Mucosa of descending colon (tissue), 3 donors: ENCODE measurements at places on chromosomes 11 and 22. TPM values are rescaled to one million over a fixed set of nuclear protein-coding genes. Genes with fewer than 3 reads are reported as not detected.

LMNTD2 gene
- total RNA-seq = 5.4 TPM

CREB3L1 gene
- 108 TPM for total RNA-seq

WBP2NL gene
- total RNA-seq = 3.7 TPM

CELSR1 gene
- total RNA-seq = 2.5 TPM

GLYATL1 gene
- total RNA-seq = not detected

ETS1 gene
- total RNA-seq = 41.2 TPM

SLC5A1 gene
- total RNA-seq = 25.8 TPM

GNG3 gene
- 0.92 TPM for total RNA-seq

TPST2 gene
- 9.2 TPM for total RNA-seq

CRYAB gene
- total RNA-seq = 13.8 TPM

TESMIN gene
- total RNA-seq = 4.8 TPM

OR10V1 gene
- not detected for total RNA-seq

SNX32 gene
- total RNA-seq = 9.4 TPM

B3GAT1 gene
- 0.09 TPM for total RNA-seq

KRTAP5-2 gene
- total RNA-seq = not detected

DDX10 gene
- total RNA-seq = 17.3 TPM

GRCh38 chr22:19666673-19667593 lies 47.4 kb upstream of the SEPTIN5 start:
- no peak for DNase-seq

- DNase-seq = no peak
Measured at GRCh38 chr11:93727985-93728791, 13.1 kb downstream of the TAF1D start.

DNA sequence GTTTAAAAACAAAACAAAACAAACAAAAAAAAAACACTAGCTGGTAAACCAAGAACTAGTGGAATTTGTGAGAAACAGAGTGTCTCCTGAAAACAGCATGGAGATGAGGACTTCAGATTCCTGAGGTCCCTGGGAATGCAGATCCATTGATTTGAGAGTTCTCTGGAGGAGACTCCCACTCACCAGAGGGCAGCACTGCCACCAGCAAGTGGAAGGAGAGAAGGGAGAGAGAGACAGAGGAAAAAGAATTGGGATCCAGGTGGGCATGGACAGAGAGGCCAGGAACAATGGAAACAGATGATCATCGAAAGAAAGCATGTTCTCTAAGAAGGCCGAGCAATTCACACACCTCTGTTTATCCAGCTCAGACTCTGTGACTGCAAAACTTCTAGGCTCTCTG lies 31.8 kb downstream of the ETS1 start:
- DNase-seq = peak; percentile 40

DNA sequence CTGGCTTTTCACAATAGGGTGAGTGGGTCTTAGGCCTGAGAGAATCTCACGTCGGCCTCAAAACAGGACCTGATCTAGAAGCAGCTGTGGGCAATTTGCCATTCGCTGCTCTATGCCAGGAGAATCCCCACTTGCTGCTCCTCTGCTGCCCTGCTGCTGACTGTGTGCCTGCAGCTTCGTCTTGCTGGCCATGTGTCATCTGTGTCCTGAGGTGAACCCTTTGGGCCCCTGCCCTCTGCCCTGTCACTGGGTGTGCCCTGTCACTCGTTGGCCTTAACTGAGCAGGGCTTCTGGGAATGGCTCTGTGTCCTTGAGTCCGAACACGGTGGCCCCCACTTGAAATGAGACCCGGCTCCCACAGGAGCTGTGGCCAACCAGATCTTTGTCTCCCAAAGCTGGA lies 6.2 kb downstream of the NAA40 start:
- DNase-seq = no peak

GRCh38 chr22:24010018-24010391 lies 1.1 kb upstream of the CABIN1 start:
- no peak for DNase-seq

DNA sequence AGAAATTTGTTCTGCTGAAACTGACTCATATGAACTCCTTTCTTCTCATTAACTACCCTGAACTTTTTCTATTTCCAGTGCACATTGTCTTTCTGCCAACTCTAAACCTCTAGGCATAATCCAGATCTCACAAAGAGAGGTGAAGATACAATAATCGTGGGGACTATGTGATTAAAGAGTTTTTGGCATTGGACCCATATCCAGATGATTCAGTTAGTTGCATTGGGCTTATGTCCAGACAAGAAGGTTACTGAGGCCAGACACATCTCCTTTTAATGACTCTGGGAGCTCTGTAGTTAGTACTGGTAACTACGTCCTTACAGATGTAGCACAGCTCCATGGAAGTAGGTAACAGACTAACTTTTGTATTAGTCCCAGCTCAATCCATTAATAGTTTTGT lies 273.0 kb downstream of the CASP12 start:
- no peak for DNase-seq

GRCh38 chr11:71991494-71991893 lies 7.2 kb upstream of the IL18BP start:
- no peak for DNase-seq

GRCh38 chr11:61593151-61593550 lies 12.3 kb upstream of the SYT7 start:
- DNase-seq = no peak

- peak; percentile 74 for DNase-seq
Measured at GRCh38 chr11:34274712-34275398, 83.0 kb downstream of the ABTB2 start.

DNA sequence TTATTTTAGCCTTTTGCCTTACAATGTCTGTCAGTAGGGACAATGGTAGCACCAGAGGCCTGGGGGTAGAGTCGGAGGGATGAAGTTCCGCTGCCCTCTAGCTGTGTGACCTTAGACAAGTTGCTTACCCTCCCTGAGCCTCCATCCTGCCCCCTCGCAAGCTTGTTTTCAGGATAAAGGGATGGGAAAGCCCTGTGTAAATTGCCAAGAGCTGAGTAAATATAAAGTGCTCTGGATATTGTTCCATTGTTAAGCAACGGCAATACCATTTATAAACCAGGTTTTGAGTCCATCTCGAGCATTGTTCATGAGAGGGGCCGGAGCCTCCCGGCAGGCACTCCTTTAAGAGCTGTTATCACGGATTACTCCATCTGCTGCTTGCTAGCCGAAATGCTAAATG lies 72.9 kb downstream of the ZBTB16 start:
- DNase-seq = no peak

GRCh38 chr11:121618516-121618915 lies 165.7 kb upstream of the SORL1-AS1 start:
- no peak for DNase-seq

DNA sequence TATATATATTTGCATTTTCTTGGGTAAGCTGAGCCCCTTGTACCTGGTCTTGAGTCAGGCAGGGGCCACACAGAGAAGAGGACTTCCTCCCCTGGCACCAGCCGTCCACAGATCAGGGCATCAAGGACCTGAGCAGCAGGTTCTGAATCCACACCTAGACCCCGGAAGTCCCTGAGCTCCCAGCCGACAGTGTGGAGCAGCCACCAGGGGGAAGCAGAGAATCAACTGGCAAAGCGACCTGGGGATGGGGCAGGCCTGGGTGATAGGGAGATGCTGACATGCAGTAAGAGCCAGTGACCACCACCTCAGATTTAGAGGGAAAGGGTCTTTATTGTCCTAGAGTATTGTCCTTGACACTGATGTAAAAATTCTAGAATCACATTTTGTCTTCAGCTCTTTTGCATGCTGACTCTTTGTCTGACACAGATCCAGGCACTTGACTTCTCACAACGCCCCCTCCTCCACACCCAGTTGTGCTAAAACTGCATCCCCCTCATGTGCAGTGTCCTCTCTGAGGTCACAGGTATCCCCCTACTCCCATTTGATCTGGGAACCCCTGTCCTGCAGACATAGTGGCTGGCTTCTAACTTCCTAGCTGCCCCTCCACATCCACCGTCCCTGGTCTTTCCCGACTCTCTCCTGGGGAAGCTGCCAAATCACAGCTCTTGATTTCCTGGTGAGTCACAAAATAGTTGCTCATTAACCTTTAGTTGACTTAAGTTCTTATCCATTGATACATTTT lies 109.3 kb downstream of the GGTLC2 start:
- peak; percentile 82 for DNase-seq

GRCh38 chr11:63609536-63609935 lies 4.7 kb downstream of the PLAAT3 start:
- DNase-seq = peak; percentile 71

GRCh38 chr11:1401656-1402221 lies 12.0 kb downstream of the BRSK2 start:
- peak; percentile 79 for DNase-seq

DNA sequence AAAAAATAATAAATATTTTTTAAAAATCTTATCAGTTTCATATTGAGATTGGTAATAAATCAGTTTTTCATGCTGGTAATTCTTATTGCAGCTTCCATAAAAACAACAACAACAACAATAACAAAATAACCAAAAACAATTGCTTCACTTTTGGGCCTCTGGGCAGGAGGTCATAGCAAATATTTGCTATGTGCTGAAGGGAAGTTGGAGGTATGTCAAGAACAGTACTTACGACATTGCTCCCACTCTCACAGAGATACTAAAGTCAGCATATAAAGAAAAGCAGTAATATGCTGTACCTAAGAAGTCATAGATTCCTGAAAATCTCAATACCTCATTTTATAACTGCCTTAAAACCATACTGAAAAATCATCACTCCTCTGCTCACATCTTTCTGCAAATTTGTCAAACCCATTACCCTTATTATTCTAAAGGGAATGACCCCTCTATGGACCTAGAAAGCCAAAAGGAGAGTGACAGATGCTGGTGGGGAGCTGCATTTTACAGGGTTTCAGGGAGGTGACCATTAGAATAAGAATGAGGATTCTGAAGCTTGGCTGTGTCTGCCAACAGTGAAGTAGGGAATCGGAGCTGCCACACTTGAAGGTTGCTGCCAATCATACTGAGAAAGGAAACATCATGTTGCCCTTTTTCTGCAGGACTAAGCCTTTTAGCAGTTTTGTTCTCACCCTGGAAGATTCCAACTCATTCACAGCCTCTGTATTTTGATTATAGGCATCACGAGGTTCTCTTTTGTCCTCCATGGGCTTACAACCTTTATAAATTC lies 742.9 kb downstream of the LRRC4C start:
- no peak for DNase-seq

DNA sequence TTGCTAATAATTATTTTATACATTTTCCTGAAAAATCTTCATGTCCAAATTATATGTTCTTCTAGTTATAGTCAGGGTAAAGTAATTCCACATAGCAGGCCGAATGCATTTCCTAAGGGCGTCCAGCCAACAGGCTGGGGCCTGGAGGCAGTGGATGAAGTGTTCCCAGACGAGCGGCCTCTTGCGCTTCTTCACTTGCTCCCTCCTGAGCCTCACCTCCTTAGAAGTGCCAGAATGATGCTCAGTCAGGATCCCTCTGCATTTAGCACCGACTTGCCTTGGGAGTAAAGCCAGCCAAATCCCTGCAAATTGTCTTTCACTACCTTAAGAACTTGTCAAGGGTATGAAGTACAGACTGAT lies 1.5 kb downstream of the OLFML1 start:
- DNase-seq = no peak

DNA sequence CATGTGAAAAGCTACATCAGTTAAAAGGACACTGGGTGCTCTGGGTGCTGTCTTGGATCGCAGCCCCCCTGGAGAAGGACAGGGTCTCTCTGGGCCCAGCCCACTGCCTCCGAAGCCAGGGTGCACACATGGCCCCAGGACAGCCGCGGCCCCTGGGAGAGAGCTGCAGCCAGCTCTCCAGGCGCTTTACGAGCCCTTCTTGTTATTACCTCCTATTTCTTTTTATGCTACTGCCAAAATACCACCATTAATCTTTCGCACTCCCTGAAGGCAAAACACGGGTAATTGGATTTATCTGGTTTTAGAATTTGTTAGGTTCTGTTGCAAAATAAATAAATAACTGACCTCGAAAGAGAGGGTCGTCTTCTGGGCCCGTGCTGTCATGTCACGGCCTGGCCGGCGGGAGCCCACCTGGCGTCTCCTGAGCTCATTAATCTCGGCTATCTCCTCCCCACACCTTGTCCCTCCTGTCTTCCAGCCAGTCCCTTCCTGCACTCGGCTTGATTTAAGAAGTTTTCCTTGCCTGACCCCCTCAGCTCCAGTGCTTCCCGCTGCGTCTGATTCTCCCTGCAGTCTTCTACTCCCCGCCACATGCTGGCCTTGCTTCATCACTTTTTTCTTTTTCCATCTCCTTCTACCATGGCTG lies 611.7 kb downstream of the OPCML start:
- DNase-seq = no peak

- DNase-seq = no peak
Measured at GRCh38 chr22:25763239-25763777, 21.3 kb downstream of the MYO18B start.

GRCh38 chr22:30296324-30296723 lies 7.0 kb upstream of the CASTOR1 start:
- no peak for DNase-seq

DNA sequence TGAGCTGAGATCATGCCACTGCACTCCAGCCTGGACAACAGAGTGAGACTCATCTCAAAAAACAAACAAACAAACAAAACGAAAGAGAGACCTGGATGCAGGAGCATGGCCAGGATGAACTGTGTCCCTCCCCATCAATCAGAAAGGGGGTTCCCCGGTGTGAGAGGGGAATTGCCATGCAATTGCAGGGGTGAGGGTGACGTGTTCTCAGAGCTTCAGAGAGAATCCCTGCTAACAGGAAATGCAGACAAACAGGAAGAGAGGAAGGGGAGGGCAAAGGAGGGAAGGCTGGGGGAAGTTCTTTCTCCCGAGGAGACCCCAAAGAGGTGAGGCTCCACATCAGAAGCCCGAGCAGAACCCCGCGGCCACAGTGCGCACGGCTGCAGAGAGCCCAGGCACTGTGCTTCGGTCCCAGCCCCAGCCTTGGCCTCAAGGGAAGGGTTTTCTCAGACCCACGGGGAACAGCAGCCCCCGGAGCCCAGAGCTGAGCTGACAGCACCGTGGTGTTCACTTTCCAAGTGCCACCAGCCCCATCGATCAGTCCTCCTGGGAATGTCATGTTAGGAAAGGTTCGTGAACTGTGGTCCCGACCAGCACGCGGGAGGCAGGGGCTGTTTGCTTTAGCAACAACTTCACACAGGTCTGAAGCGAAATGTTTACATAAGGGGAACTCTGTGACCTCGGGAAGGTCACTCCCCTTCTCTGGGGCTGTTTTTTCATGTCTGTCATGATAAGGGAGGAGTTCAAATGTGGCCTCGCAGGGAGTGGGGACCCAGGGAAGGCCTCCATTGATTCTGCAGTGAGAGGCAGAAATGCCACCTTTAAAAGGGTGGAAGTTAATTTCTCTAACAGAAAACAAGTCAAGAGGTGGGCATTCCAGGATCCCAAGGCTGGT lies 108.0 kb upstream of the ANO1 start:
- DNase-seq = no peak
